ENCODE measurements at places on chromosomes 7 and 10.

- no peak for DNase-seq
Measured at GRCh38 chr7:114375907-114376306, 38.7 kb upstream of the FOXP2 start.

DNA sequence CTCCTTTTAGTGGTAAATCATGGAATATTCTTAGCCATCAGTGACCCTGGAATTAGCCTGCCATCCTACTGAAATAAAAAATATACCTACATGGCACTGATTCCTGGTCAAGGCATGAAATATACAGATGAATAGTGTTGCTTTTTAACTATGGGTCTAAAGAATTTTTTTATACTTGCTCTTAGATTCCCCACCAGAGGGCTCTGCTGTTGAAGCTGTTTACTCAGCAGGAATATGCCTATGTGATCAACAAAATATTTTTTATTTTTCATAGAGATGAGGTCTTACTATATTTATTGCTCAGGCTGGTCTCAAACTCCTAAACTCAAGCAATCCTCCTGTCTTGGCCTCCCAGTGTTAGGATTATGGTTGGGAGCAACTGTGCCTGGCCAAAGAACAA, 13.5 kb downstream of the ZC3HC1 start:
- no peak for DNase-seq

DNA sequence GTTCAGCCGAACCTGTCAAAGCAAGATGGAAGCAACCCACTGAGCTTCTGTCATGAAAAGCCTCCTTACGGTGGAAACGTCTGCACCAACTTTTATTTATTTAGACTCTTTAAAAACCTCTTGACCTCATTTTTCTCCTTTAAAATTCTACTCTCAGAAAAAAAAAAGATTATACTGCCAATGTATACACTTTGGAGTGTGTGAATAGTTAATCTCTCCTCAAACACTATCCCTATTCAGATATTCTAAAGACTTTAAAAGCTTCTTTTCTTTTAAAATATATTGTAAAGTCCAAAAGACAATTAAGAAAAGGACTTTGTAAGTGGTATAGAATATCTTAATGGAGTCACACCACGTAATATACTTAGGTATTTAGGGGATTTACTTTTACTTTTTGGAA, 335.2 kb upstream of the SEMA3D start:
- no peak for DNase-seq

- DNase-seq, result no peak
Measured at GRCh38 chr10:5592070-5592469, 67.3 kb downstream of the CALML3 start.

DNA sequence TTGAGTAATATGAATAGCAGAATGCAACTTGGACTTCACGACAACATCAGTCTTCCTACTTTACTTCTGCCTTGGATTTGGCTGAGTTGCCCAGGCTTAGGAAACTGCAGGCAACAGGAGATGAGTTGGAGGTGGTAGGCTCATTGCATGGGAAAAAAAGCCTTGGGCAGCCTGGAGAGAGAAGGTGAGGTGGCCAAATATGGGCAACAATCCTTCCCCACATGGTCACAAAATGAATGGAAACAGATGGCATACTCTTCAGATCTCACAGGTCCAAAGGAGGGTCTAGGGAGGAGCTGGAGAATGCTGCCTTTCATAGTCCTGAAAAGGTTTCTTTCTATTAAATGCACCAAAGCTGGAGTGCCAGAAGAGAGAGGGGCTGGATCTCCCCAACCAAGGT, 128.6 kb upstream of the AOAH start:
- no peak for DNase-seq

DNA sequence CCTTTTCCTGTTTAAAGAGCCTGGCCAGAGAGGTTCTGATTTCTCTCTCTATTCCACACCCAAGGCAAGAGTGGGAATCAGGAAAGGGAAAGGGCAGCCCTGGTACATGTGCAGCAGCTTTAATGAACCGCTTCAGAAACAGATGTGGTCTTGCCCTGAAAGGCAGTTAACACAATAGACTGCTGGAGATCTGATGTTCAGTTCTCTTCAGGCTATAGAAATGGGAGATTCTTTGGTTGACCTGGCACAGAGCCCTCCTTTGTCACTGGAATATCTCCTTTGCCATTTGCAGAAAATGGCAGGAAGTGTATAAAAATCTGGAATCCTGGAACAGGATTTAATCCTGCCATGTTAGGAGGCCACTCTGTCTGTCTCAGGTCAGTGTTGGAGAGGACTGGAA, 36.3 kb upstream of the EXOC6 start:
- DNase-seq, result no peak

DNA sequence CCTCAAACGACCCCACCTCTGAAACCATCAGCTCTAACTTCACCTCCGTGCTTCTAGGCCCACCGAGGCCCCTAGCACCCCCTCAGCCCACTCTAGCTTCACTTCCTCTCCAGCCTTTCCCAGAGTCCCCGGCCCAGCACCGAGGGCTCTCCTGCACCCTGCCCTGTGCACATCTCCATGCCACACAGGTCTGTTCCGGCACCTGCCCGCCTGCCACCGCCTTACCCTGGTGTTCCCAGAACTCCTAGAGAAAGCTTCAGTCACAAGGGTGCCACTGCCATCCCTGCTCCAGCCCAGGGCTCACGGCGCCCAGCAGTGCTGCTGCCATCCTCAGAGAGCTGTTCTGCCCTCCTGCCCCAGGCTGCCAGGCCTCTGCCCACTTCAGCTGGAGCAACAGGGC, 61.3 kb upstream of the INSIG1 start:
- DNase-seq, result no peak

DNA sequence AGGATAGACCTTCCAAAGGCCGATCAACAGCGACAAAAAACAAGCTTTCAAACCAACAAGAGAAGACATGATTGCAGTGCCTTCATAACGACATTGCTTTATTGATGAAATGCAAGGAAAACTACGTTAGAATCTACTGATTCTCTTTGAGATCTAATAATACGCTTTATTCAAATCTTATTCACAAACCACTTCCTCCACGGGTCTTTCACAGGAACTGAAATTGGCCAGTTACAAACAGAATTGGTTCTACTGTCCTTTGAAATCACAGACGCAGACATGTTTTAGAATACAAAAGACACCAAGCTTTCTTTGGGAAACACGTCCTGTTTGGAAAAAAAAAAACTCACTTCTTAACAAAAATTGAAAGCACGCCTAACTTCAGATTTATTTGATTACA, 74.7 kb upstream of the SEPHS1 start:
- DNase-seq, result no peak

- DNase-seq, result no peak
Measured at GRCh38 chr10:61024856-61025201, 80.8 kb upstream of the RHOBTB1 start.

- no peak for DNase-seq
Measured at GRCh38 chr7:117043108-117043825, 90.0 kb downstream of the ST7 start.

- no peak for DNase-seq
Measured at GRCh38 chr7:130748531-130749389, 14.8 kb upstream of the KLF14 start.

DNA sequence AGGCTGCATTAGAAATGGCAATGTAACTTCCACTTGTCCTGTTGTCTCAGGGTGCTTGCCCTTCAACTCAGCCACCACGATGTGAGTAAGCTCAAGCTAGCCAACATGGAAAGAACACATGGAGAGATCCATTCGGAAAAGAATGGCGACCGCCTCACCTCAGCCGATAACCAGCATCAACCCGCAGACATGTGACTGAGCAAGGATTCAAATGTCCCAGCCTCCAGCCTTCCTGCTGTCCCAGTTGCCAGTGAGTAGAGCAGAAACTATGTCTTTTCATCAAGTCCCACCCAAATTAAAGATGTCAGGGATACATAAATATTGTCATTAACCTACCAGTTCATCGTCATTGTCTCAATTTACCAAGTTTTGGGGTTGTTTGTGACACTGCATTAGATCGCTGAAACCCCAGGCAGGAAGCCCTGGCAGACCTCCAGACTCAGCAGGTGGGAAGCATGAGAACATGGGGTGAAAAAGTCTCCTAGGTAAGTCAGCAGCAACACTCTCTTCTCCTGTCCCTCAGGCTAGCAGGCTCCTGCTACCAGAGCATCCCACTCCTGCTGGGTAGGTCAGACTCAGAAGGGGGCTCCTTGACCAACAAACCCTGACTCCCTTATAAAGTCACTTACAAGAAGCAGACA, 67.0 kb downstream of the OSBPL3 start:
- peak; percentile 49 for DNase-seq

DNA sequence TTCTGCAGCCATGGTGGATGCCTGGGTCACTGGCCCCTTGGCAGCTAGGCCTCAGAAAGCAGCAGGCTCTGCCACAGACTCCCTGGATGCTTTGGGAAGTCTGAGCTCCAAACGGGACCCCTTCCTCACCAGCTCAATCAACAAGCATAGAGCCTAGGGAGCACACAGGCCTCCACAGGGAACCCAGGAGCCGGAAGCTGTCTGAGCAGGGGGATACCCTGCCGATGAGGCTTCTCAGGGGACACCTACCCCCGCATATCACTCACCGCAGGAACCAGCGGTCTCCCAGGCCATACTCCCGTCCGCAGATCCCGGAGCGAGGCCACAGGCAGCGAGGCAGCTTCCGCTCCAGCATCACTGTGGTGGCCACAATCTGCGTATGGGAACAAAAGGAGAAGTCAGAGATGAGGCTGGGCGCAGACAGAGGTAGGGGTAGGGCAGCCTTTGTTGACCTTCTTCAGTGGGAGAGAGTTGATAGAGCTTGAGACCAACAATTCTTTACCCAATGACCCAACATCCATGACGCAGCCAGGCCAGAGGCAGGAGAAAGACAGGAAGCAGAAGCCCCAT, 13.4 kb downstream of the TRPV6 start:
- DNase-seq, result no peak

- no peak for DNase-seq
Measured at GRCh38 chr10:124739119-124739921, 4.9 kb downstream of the FAM53B start.

DNA sequence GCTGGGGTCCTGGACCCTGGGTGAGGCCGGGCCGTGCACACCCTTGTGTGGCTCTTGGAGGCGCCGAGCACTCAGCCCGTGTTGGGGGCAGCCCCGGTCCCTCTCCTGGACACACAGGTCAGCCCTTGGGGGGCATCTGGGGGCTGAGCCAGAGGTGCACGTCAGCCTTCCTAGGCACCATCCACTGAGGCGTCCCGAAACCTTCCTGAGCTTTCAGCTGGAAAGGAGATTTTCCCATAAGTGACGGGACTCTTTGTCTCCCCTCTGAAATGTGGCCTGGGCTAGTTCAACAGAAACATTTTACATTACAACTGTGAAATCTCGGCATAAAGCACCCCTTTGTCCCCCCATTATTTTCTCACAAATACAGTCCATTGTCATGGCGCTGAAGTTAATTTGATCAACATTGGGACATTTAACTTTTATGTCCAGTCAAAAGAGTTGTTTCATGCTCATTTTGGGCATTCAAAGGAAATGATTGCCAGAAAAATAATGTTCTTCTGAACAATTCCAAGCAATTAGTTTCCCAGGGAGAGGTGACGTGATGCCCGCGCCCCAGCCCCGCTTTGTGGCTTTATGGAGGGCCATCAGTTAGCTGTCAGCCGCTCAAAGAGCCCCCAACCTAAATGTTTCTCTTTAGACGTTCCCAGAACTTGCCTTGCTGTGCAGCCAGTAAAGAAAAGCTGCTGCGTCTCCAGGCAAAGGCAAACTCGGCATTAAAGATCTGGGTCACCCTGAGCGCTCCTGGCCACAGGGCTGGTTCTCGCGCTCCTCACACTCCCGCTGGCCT, 70.8 kb downstream of the NKX6-2 start:
- no peak for DNase-seq

DNA sequence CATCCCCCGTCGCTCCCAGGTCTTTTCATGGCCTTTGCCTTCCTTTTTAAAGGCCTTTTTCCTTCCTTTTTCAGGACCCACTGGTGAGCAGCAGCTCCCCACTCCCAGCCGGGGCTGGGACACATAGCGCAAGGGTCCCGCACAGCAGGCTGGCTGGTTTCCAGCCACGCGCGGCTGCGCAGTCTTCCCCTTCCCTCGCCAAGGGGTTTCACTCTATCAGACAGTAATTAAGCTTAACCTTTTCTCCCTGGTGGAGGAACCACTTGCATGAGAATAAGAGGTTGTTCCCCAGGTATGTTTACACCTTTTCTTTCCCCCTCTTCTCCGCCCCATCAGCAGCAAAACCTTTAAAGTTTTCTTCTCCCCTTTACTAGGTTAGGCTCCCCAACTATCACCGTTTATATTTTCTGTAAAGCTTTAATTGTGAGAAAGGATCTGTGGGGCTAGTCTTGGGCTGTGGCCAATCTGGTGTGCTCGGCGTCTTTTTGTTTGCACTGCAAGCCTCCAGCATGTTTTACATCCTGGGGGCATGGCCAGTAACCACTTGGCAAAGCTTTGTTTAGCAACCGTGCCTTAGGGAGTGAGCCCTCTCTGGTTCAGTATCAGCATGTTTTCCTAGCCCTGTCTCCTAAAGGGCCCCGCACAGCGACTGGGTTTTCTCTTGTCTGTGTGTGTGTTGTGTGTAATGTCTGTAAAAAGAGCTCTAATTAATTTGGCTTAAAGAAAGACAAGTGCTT, 219.6 kb downstream of the PHF14 start:
- no peak for DNase-seq

DNA sequence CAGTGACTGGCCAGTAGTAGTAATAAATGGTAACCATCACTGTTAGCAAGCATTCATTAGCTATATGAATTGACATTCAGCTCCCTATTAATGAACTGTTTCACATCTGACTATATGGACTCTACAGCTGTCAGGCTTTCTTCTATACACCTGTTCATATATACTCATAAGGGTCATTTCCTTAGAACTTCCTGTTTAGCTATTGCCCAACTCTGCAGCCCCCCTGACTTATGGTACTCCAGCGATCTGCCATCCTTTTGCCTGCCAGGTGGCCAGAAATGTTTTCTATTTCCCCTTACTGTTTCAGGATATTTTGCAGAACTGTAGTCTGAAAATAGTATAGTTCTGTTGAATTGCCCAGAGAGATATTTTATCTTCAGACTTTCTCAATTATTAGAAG, 56.6 kb downstream of the TASOR2 start:
- no peak for DNase-seq

DNA sequence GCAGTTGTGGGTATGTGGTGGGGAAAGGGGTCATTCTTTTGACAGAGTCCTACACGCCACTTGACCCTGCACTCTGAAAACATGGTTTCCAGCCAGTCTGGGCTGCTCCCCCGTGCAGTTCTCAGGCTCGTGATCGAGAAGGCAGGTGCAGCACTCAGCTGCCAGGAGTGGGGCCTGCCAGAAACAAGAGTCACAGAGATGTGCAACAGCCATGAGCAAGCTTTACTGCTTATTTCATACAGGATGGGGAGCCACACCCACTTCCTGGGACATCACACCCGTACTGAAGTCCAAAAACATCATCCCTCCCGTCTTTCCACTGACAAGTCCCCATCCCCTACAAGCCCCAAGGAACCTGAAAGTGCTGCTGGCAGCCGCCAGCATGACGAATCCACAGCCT, 9.3 kb downstream of the ATG9B start:
- DNase-seq, result no peak

- DNase-seq, result no peak
Measured at GRCh38 chr10:126090443-126090842, 194.1 kb downstream of the FANK1 start.

Data from stimulated activated effector memory CD8-positive, alpha-beta T cell treated with anti-CD3 and anti-CD28 coated beads, Interleukin-12 subunit alpha, Interleukin-12 subunit beta, amount 100 ng/mL, for 72 hours (primary cell).